ENCODE measurements at places on chromosomes 4 and X. TPM values are rescaled to one million over a fixed set of nuclear protein-coding genes. Genes with fewer than 3 reads are reported as not detected.

Gene SLC7A11
- polyA plus RNA-seq = 2.2 TPM

Gene UCHL1
- 110 TPM for polyA plus RNA-seq

Gene GABRA4
- 0.13 TPM for polyA plus RNA-seq

Gene LONRF3
- polyA plus RNA-seq = 0.79 TPM

Gene RGN
- polyA plus RNA-seq = 23.8 TPM

Gene LINC00632
- 9.9 TPM for polyA plus RNA-seq

Gene GAGE12E
- polyA plus RNA-seq = not detected

DNA sequence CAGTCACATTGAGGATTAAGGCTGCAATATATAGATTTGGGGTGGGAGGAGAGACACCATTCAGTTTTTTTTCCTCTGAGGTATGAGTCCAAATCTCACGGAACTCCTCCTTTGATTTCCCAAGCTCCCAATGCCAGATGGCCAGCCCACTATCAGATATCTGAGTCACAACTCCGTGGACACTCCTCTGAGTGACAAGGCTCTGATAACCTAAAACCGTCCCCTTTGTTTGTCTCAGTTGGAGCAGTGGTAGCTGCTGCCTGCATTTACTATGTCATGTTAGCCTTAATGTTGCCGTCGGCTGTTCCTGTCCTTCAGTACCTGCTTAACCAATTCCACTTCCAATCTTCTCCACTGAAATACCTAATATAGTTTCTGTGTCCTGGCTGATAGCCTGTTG is 107.3 kb downstream of the DTHD1 start:
- no peak for DNase-seq

DNA sequence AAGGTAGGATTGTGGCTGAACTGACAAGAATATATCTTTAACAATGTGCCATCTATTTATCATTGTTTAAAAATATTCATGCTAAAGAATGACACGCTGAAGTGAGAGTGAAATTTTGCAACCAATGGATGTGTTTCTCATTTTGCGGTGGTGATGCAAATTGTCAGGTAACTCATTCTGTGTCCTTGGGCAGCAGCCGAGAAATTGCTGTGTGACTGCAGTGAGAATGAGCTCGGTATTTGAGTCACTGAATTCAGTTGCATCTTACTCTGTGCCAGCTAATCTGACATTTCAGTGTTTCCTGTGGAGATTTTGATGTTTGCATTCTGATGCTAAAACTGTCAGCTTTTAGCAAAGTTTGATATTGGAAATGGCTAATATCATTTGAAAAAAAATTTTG is 28.1 kb downstream of the MCUB start:
- DNase-seq = no peak

- DNase-seq = no peak
These were observed 41.7 kb upstream of the CDKN2AIP start for GRCh38 chr4:183402771-183403170.

DNA sequence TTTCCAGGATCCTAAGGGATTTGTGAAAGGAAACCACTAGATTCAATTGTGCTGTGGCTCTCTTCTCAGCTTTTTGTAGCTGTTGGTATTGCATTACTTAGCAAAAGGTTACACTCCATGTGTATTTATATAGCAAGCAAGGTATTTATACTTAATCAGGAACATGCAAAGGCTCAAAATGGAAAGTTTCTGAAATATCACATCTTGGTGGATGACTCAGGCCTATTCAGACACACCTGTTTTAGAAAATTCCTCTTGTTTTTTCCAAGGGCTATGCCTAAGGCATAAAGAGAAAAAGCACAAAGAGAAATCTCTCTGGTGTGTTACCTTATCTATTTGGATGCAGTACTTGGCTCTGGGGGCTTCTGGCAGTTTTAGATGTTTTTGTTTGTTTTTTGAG is 144.4 kb upstream of the GALNT7 start:
- no peak for DNase-seq

DNA sequence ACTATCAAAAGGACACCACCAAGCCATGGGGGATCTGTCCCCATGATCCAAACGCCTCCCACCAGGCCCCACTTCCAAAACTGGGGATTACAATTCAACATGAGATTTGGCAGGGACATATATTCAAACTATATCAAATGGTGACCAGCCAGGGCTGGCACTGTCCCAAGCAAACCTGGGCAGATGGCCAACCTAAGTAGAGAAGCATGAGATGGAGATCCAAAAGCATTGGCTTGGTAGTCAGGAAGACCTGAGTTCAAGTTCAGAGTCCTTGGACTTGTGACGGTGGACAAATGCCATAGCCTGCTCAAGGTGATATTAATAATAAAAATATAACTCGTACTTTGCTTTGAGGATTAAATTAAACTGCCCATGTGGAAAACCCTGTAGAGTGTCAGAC is 79.2 kb upstream of the HS3ST1 start:
- DNase-seq = no peak

DNA sequence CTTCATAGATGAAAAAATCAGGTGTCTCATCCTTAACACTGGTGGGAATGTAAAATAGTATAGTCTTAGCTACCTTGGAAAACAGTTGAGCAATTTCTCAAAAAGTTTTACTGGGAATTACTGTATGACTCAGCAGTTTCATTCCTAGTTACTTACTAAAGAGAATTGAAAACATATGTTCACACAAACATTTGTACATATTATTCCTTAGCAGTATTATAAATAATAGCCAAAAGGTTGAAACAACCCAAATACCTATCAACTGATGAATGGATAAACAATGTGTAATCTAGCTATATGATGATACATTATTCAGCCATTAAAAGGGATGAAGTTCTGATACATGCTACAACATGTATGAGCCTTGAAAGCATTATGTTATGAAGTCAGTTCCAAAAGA is 41.7 kb downstream of the RBM46 start:
- no peak for DNase-seq

GRCh38 chr4:55866290-55866907 is 13.0 kb downstream of the EXOC1 start:
- no peak for DNase-seq

- no peak for DNase-seq
These were observed 35.8 kb downstream of the APLN start for GRCh38 chrX:129618997-129619396.

Measured in left renal pelvis (tissue), 4 donors.